ENCODE measurements at places on chromosomes 5 and 9. TPM values are rescaled to one million over a fixed set of nuclear protein-coding genes. Genes with fewer than 3 reads are reported as not detected.

PCDHA4 gene
- total RNA-seq: 0.58 TPM

RNF14 gene
- 69.8 TPM for total RNA-seq

TNC gene
- 5.0 TPM for total RNA-seq

DNA sequence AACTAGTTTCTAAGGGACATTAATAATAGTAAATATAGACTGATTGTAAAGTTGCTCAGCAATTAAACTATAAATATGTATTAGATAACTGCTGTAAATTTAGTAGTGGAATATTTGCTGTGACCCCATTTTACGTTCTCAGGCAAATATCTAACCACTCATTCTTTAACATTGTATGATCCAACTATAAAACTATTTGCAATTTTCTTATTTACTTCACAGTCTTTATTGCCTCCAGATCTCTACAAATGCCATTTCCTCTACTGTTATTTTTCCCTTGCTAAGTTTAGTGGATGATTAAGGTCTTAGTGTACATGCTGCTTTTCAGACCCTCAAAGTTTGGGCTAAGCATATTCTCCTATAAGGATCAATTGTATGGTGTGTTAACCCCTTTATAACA is 526.2 kb upstream of the ST8SIA4 start:
- no peak for DNase-seq

- DNase-seq: no peak
Observed at GRCh38 chr5:5387777-5388176, 34.7 kb upstream of the ICE1 start.

DNA sequence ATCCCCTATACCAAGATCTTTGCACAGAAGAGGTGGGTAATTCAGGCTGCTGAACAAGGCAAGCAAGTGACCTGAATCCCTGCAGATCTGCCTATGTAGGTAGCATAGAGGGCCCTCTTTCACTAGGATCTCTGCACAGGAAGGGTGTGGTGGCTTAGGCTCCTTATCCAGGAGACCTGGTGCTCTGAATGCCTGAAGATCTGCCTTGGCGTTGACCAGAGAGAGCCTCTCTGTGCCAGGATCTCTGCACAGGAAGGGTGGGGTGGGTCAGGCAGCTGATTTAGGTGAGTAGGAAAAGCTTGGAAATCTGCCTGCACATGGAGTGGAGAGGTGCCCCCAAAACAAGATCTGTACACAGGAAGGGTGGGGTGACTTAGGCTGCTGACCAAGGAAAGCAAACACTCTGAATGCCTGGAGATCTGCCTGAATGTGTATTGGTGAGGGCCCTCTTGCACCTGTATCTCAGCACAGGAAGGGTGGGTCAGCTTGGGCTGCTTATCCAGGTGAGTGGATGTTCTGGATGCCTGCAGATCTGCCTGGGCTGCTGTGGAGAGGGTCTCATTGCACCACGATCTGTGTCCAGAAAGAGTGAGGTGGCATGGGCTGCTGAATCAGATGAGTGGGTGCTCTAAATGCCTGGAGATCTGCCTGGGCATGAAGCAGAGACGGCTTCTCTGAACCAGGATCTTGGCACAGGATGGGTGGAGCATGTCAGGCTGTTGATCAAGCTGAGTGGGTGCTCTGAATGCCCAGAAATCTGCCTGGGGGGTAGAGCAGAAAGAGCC is 365.9 kb downstream of the DMAC1 start:
- no peak for DNase-seq

DNA sequence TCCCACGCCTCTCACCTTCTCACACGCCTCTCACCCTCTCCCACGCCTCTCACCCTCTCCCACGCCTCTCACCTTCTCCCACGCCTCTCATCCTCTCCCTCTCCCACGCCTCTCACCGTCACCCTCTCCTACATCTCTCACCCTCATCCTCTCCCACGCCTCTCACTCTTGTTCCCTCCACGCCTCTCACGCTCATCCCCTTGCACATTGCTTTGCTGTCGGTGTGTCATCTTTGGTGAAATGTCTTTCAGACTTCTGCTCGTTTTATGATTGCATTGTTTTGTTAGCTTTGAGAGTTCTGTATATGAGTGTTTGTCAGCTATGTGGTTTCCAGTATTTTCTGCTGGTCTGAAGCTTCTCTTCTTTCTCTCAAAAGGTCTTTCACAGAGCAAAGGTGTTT is 102.7 kb downstream of the EHMT1 start:
- no peak for DNase-seq

- DNase-seq: no peak
Observed at GRCh38 chr5:145385276-145385675, 449.9 kb downstream of the PRELID2 start.

GRCh38 chr5:172266071-172266675 is 17.4 kb downstream of the UBTD2 start:
- DNase-seq: no peak

GRCh38 chr5:177198738-177199137 is 65.2 kb downstream of the NSD1 start:
- DNase-seq: no peak

Measured in colonic mucosa (tissue), 4 donors.